ENCODE measurements at places on chromosomes 1 and 21.

DNA sequence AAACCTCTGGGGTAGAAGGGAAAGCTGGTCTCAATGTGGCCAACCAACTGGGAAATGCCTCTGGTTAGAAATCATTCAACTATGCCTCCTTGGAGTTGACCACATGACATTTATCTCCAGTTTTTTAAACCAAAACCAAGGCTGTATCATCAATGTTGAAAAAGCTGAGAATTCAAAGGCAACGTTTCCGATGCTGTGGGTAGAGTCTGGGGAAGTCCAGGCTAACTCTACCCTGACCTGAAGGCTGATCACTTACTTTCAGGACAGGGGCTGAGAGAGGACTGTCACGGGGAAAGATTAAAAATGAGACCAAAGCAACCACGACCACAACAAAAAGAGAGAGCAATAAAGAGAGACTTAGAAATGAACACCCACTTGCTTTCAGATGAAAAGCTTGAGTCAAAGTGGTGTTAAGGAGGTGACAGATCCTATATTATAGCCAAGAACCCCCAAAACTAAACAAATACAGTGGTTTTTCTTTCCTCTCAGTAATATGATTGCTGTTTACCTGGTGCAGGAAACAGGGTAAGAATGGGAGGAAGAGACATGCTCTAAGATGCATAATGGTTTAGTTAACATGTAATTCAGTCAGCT lies 90.8 kb upstream of the TNFSF4 start:
- DNase-seq: no peak

DNA sequence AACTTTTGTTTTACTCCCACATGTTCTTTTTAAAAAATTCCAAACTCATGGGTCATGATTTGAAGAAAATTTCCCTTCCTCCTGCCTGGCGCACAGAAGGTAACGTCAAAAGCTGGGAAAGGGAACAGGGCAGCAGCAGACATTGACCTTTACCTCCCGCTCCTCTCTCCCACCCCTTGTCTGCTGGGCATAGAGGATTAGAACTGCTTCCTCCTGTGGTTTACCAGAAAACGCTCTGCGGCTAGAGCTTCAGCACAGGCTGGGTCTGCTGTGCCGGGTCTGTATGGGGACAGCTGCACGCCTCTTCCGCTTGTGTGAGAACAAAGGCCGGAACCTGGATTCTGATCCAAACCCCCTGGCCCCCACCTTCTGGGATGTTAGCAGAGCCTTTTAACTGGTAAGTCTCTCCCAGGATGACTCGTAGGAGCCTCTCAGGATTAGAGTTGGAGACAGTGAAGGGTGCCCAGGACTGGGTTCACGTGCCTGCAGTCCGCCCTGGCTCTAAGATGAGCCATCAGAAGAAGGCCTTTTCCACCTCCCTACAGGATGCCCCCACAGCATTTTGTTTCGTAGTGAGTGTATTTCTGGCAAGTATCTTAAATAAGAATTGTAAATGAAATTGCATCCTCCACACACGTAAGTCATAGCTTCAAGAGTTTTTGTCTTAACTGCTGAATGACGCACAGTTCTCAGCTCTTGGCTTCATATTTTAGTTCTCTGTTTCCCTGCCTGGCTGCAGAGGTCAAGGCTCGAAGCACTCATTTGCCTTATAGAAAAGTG lies 5.2 kb downstream of the H6PD start:
- no peak for DNase-seq

GRCh38 chr1:12565966-12566352 lies 52.1 kb downstream of the DHRS3 start:
- no peak for DNase-seq

GRCh38 chr1:20555758-20556120 lies 3.4 kb downstream of the FAM43B start:
- no peak for DNase-seq

GRCh38 chr1:80633947-80634706 lies 1166.6 kb upstream of the ADGRL2 start:
- no peak for DNase-seq

- DNase-seq: no peak
These were observed 193.5 kb upstream of the SAMSN1 start for GRCh38 chr21:14739590-14739989.

All from brain (organoid and tissue), 16 donors.